ENCODE measurements at places on chromosomes 2 and 18. TPM values are rescaled to one million over a fixed set of nuclear protein-coding genes. Genes with fewer than 3 reads are reported as not detected.

The HOXD3 gene
- total RNA-seq: not detected

GRCh38 chr18:3044931-3045698 lies 32.2 kb upstream of the LPIN2 start:
- H3K4me1 ChIP-seq: peaks cover 38% of the 10 kb centered on the region
- H3K36me3 ChIP-seq: no peaks in the 10 kb centered on the region
- peak; percentile 78 for DNase-seq
- peak overlapping the region; percentile 34 for H3K4me3 ChIP-seq
- peak overlapping the region; percentile 62 for H3K27ac ChIP-seq
- no peaks in the 10 kb centered on the region for H3K27me3 ChIP-seq

- peaks cover 48% of the 10 kb centered on the region for H3K4me1 ChIP-seq
- no peak overlapping the region for H3K4me3 ChIP-seq
- H3K27me3 ChIP-seq: no peaks in the 10 kb centered on the region
- peaks cover 11% of the 10 kb centered on the region for H3K36me3 ChIP-seq
These were observed 218.2 kb downstream of the CDCA7 start for GRCh38 chr2:173572848-173573247.

DNA sequence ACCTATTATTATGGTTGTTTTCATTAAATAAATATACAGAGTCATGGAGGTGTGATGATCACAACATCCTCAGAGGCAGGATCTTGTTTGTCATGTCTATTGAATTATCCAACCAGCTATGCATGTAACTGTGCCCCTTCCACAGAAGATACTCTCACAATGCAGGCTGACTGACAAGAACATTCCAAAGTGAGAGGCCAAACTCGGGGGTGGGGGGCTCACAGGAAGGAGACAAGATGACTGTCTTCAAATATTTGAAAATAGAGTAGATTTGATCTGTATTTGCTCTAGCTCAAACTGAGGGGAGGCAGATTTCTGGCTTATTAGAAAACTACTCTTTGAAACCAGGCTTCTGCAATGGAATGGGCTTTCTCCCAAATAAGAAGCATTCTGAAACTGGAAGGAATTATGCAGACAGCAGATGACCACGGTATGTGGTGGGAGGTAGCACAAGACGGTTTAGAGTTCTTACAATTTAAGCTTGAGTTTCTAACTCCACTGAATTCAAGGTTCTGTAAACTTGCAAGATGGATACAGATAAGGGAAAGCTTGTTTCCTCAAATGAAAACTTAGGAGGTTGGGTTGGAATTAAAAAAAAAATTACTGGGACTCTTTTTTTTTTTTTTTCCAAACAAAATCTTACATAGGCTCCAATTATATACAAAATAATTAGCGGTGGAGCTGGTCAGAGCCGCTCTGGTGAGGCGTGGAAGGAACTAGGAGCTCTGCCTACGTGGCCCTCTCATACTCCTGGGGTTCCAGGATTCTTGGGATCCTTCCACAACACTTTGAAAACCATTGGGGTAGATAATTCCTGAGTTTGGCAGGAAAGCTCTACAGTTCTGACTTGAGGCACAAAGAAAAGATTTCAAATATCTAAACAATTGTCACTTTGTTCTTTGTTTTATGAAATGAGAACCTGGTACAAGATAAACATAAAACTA lies 79.3 kb downstream of the PLA2R1 start:
- no peak overlapping the region for H3K4me3 ChIP-seq
- no peak overlapping the region for H3K27ac ChIP-seq
- H3K4me1 ChIP-seq: peaks cover 8% of the 10 kb centered on the region

GRCh38 chr2:40371525-40372282 lies 80.2 kb downstream of the SLC8A1 start:
- no peak for DNase-seq
- no peak overlapping the region for H3K27ac ChIP-seq
- H3K36me3 ChIP-seq: no peaks in the 10 kb centered on the region
- H3K4me1 ChIP-seq: no peaks in the 10 kb centered on the region
- H3K4me3 ChIP-seq: no peak overlapping the region

The EVA1A gene
- total RNA-seq: not detected

GRCh38 chr2:240803191-240803590 lies 16.8 kb downstream of the KIF1A start:
- no peak overlapping the region for H3K27ac ChIP-seq
- H3K27me3 ChIP-seq: peaks cover 18% of the 10 kb centered on the region
- peaks cover 17% of the 10 kb centered on the region for H3K4me1 ChIP-seq

The CLEC4F gene
- not detected for total RNA-seq

- no peaks in the 10 kb centered on the region for H3K4me1 ChIP-seq
- no peak overlapping the region for H3K4me3 ChIP-seq
- no peak overlapping the region for H3K27ac ChIP-seq
- no peaks in the 10 kb centered on the region for H3K27me3 ChIP-seq
These were observed 330.1 kb downstream of the TDRD15 start for GRCh38 chr2:21453723-21454450.

The AQP4 gene
- 1.3 TPM for total RNA-seq

GRCh38 chr18:48547531-48547981 lies 8.7 kb downstream of the CTIF start:
- DNase-seq: no peak
- no peaks in the 10 kb centered on the region for H3K27me3 ChIP-seq
- H3K27ac ChIP-seq: no peak overlapping the region
- no peak overlapping the region for H3K4me3 ChIP-seq

DNA sequence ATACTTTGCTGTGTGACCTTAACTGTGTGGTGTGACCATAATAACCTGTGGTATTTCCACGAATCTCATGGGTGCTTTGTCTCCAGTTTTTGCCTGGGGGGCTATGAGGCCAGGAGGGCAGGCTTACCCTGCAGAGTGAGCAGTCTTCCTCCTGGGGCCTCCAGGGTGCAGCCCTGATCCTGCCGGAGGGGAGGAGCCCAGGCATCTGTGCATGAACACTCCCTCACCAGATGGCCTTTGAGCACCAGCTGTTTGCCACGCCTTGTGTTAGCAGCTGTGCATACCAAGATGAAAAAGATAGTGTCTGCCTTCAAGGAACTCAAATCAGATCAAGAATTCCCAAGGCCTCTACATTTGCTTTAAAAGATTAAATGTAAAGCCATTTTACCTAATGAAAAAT lies 75.0 kb upstream of the RBM44 start:
- no peaks in the 10 kb centered on the region for H3K27me3 ChIP-seq
- no peak overlapping the region for H3K4me3 ChIP-seq
- peak; percentile 51 for DNase-seq
- H3K36me3 ChIP-seq: peaks cover 69% of the 10 kb centered on the region

DNA sequence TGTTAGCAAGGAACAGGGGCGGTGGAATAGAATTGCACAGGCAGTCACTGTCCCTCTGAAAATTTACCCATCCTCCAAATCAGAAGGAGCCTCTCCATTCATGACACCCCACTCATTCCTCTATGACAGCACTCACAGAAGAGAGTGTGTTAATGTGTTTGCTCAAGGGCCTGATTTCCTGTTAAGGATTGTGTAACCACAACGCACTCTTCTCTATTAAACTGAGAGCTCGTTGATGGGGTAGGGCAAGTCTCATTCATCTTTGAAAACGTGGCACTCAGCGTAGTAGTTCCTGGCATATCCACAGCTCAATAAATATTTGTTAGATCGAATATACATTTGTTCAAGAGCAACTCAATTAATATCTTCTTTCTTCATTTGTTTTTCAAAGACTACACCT lies 106.4 kb downstream of the VAPA start:
- peaks cover 47% of the 10 kb centered on the region for H3K4me1 ChIP-seq
- H3K4me3 ChIP-seq: no peak overlapping the region
- no peaks in the 10 kb centered on the region for H3K27me3 ChIP-seq
- H3K27ac ChIP-seq: no peak overlapping the region
- peak; percentile 14 for DNase-seq
- no peaks in the 10 kb centered on the region for H3K36me3 ChIP-seq

GRCh38 chr2:37849911-37850310 lies 75.2 kb upstream of the RMDN2 start:
- no peaks in the 10 kb centered on the region for H3K27me3 ChIP-seq
- no peak overlapping the region for H3K4me3 ChIP-seq
- no peak overlapping the region for H3K27ac ChIP-seq
- H3K4me1 ChIP-seq: peaks cover 10% of the 10 kb centered on the region

GRCh38 chr2:47530105-47530760 lies 127.3 kb downstream of the MSH2 start:
- H3K36me3 ChIP-seq: no peaks in the 10 kb centered on the region
- no peak overlapping the region for H3K27ac ChIP-seq
- H3K27me3 ChIP-seq: peaks cover 9% of the 10 kb centered on the region
- H3K4me1 ChIP-seq: no peaks in the 10 kb centered on the region
- H3K4me3 ChIP-seq: no peak overlapping the region

GRCh38 chr2:44077942-44078511 lies 82.2 kb upstream of the LRPPRC start:
- H3K27ac ChIP-seq: no peak overlapping the region
- DNase-seq: no peak
- H3K27me3 ChIP-seq: no peaks in the 10 kb centered on the region
- no peaks in the 10 kb centered on the region for H3K36me3 ChIP-seq
- peaks cover 15% of the 10 kb centered on the region for H3K4me1 ChIP-seq

- no peak overlapping the region for H3K4me3 ChIP-seq
- H3K36me3 ChIP-seq: peaks cover 14% of the 10 kb centered on the region
- no peak for DNase-seq
- no peak overlapping the region for H3K27ac ChIP-seq
- H3K4me1 ChIP-seq: peaks cover 41% of the 10 kb centered on the region
These were observed 43.2 kb upstream of the ZC3H15 start for GRCh38 chr2:186442885-186443284.

DNA sequence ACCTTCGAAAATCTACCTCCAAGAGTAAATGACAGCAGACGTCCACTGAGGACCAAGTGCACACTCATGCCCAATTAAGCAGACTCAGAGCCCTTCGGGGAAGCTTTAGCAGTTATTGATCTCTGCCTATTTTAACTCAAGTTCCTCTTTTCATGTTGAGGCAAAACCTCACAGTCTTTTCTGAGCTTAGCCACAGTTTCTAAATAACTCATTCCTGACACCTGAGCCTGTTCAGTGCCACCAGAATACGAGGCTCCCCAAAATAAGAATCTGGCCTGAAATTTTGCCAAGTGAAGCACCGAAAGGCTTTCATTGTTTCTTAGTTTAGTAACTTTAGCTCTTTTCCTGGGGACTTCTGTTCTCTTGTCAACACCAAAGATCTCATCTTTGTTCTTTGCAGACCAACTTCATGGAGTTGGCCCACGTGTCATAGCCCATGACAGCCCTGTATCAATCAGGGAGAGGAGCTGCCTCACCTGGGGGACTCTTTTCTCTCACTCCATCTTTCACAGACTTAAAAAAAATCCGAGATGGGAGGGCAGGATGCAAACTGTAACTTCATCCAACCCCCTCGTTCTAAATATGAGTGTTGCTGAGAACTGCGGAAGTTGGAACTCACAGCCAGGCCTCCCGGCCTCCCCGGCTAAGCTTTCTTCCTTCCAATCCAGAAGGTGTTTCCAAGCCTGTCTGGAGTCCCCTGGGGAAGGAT lies 22.2 kb downstream of the INPP5D start:
- no peaks in the 10 kb centered on the region for H3K36me3 ChIP-seq
- H3K4me1 ChIP-seq: no peaks in the 10 kb centered on the region
- H3K27ac ChIP-seq: no peak overlapping the region
- no peak for DNase-seq

- H3K36me3 ChIP-seq: no peaks in the 10 kb centered on the region
- no peak overlapping the region for H3K4me3 ChIP-seq
- H3K27ac ChIP-seq: no peak overlapping the region
- no peak for DNase-seq
- no peaks in the 10 kb centered on the region for H3K27me3 ChIP-seq
- H3K4me1 ChIP-seq: no peaks in the 10 kb centered on the region
These were observed 248.1 kb upstream of the SALL3 start for GRCh38 chr18:78731398-78732032.

GRCh38 chr2:73244580-73244979 lies 10.5 kb downstream of the CCT7 start:
- H3K4me3 ChIP-seq: no peak overlapping the region
- H3K36me3 ChIP-seq: peaks cover 60% of the 10 kb centered on the region
- no peaks in the 10 kb centered on the region for H3K4me1 ChIP-seq
- no peak for DNase-seq
- no peaks in the 10 kb centered on the region for H3K27me3 ChIP-seq

DNA sequence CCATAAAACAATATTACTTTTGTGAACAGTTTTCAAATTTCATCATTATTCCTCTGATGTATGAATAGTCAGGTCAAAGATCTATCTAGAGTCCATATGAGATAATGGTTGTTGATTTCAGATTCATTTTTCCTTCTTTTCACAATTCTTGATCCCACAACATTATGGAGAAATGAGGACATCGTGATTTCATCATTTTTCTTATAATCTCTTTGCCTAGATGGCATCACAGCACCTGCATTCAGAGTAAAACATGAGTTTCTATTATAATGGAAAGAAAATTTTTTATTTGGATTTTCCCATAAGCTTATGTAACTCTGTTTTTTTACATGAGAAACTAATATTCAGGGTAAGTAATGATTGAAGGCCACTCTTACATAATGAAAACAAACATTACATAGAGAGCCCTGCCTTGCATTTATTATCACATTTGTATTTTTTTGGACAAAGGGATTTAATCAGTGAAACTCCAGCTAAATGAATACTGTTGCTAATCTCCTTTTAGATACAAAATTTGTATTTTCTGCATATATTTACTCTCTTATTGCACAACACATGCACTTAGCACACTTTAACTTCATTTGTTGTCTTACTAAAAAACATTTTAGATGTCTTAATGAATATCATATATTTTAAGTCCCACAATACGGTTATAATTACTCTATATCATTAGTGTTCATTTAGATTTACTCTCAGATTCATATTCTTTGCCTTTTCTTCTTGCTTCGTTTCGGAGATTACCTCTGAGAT lies 188.4 kb upstream of the KYNU start:
- DNase-seq: no peak
- peaks cover 21% of the 10 kb centered on the region for H3K4me1 ChIP-seq
- no peaks in the 10 kb centered on the region for H3K36me3 ChIP-seq

- peaks cover 47% of the 10 kb centered on the region for H3K36me3 ChIP-seq
- no peak for DNase-seq
- peaks cover 48% of the 10 kb centered on the region for H3K4me1 ChIP-seq
- H3K4me3 ChIP-seq: peak overlapping the region; percentile 91
These were observed 1.7 kb downstream of the METTL4 start for GRCh38 chr18:2569338-2570207.

GRCh38 chr18:5444847-5445246 lies 99.0 kb downstream of the EPB41L3 start:
- H3K27ac ChIP-seq: no peak overlapping the region
- H3K4me1 ChIP-seq: no peaks in the 10 kb centered on the region
- H3K27me3 ChIP-seq: no peaks in the 10 kb centered on the region
- H3K36me3 ChIP-seq: no peaks in the 10 kb centered on the region

The DAPL1 gene
- not detected for total RNA-seq

DNA sequence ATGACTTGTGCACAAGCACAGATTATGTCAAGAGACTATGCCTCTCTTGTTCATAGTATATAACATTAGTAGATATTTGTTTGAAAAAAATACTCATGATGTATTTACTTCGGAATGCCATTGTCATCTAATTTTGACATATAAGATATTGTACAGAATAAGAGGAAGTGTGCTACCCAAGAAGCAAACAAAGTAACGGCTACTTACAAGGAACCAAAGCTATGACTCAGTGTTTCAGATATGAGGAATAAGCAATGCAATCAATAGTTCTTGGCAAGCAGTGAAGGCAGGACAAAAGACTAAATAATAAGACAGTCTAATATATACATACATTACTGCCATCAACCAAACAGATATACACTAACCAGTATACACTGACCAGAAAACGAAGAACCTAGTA lies 256.3 kb downstream of the CCDC178 start:
- DNase-seq: no peak
- H3K4me1 ChIP-seq: peaks cover 36% of the 10 kb centered on the region
- no peaks in the 10 kb centered on the region for H3K36me3 ChIP-seq
- H3K4me3 ChIP-seq: no peak overlapping the region
- no peaks in the 10 kb centered on the region for H3K27me3 ChIP-seq

The DGUOK gene
- 78.6 TPM for total RNA-seq

The TNP1 gene
- not detected for total RNA-seq

GRCh38 chr2:188734691-188735090 lies 239.5 kb upstream of the COL3A1 start:
- DNase-seq: no peak
- no peaks in the 10 kb centered on the region for H3K27me3 ChIP-seq

The ACADL gene
- 1.0 TPM for total RNA-seq

Data from Calu3 (cell line).